ENCODE measurements at places on chromosomes 3 and 15. TPM values are rescaled to one million over a fixed set of nuclear protein-coding genes. Genes with fewer than 3 reads are reported as not detected.

Gene ZNF860
- total RNA-seq, result not detected

Gene PRRT3
- 7.4 TPM for total RNA-seq

Gene EHHADH
- 3.4 TPM for total RNA-seq

Gene SLC12A1
- total RNA-seq, result not detected

Gene MYZAP
- total RNA-seq, result 1.3 TPM

DNA sequence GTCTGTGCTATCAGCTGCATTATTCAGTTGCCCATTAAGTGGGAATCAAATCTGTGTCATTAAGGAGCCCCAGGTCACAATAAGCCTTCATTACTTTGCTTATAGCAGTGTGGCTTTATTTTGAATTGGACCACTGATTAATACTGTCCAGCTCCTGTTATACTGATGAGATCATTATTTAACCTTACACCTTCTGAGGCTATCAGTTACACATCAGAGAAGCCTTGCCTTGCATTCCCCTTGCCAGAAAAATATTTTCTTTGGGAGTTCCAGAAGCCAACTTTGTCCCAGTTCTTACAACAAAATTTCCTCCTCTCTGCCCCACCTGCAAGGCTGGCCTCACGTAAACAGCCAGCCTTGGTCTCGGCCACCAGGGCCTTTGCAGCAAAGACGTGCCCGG, 29.7 kb upstream of the ARNT2 start:
- peaks cover 28% of the 10 kb centered on the region for H3K4me1 ChIP-seq
- no peak for DNase-seq
- H3K4me3 ChIP-seq, result no peak overlapping the region
- no peaks in the 10 kb centered on the region for H3K36me3 ChIP-seq

- DNase-seq, result no peak
- H3K36me3 ChIP-seq, result no peaks in the 10 kb centered on the region
- no peaks in the 10 kb centered on the region for H3K27me3 ChIP-seq
- no peaks in the 10 kb centered on the region for H3K4me1 ChIP-seq
Observed at GRCh38 chr15:97733373-97733772, 227.1 kb upstream of the ARRDC4 start.

DNA sequence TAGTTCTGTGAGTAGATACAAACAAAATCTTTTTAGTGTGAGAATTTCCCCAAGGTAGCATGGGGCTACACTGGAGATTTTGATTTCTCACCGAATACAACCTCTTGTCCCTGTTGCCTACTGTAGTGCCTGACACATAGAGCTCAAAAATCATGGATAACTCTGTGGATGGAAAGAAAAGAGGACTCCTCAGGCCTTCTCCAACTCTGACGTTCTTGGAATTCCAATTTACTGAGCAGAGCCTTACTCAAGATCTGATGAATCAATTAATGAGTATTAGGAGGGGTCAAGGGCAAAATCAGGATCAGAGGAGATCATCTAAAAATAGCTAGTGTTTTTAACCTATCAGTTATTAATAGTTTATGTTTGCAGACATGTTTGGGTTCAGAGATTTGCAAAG, 46.7 kb upstream of the PYDC2 start:
- H3K4me1 ChIP-seq, result no peaks in the 10 kb centered on the region
- no peak overlapping the region for H3K4me3 ChIP-seq
- no peak for DNase-seq
- no peak overlapping the region for H3K27ac ChIP-seq
- H3K36me3 ChIP-seq, result no peaks in the 10 kb centered on the region
- H3K27me3 ChIP-seq, result no peaks in the 10 kb centered on the region

DNA sequence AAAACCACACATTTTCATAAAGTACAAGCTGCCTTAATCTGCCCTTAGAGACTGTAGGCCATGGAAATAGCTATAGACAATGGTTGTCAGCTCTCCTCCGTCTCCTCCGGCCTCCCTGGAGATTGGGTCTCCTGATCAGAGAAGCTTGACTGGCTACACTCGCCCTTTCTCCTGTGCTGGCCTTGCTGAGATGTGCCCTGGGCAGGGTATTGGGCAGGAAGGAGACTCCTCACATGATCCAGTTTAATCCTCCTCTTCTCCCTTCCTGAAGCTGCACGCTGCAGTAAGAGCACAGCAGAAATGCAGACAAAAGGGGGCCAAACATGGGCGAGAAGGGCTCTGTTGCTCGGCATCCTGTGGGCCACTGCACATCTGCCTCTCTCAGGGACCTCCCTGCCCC, at the start of gene SLC24A5:
SLC24A5 (plus strand) TSS at position 246 of the 400 bp plus-strand sequence; CDS start at position 301, 55 bp downstream.
- H3K27ac ChIP-seq, result no peak within 1 kb of the TSS
- H3K4me1 ChIP-seq, result no peaks in the 10 kb centered on the region
- no peaks in the 10 kb centered on the region for H3K27me3 ChIP-seq
- no peak for DNase-seq

DNA sequence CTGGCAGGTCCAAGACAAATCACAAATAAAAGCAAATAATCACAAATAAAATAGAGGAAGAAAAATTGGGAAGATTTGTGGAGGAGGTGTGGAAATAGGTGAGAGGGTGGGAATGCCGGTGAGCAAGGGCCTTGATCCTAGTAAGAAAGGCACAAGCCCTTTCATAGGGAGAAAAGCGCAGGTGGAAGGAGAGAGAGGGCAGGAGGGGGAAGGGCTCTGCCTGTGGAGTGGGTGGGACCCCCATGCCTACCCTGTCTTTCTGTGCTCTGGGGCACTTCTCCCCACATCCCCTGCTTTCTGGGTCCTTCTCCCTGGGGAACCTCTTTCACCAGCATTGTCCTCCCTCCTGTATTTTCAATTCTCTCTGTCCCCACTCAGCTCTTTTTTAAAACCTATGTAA, 711 bp upstream of the TGM5 start:
- no peak overlapping the region for H3K4me3 ChIP-seq
- H3K36me3 ChIP-seq, result no peaks in the 10 kb centered on the region
- no peaks in the 10 kb centered on the region for H3K4me1 ChIP-seq
- H3K27me3 ChIP-seq, result no peaks in the 10 kb centered on the region
- H3K27ac ChIP-seq, result no peak overlapping the region
- DNase-seq, result no peak

DNA sequence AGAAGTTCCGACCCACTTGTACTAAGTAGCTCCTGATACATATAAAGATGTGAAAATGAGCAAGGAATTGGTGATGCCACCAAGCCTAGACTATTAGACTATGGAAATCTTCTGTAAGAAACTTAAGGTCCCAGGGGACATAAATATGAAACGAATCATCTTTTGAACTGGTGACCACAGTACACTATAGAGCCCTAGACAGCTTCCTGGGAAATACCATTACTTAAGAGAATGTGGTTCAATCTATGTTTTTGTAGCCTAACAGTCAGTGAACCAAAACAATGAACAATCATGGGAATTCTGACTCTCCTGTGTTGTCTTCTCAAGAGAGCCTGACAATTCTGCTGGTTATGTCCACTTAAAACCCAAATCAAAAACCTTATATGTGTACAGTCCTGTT, 191.6 kb downstream of the GREM1 start:
- DNase-seq, result no peak
- H3K27me3 ChIP-seq, result no peaks in the 10 kb centered on the region
- H3K4me3 ChIP-seq, result no peak overlapping the region
- H3K36me3 ChIP-seq, result no peaks in the 10 kb centered on the region

GRCh38 chr3:177514611-177515499, 317.6 kb upstream of the TBL1XR1 start:
- no peaks in the 10 kb centered on the region for H3K36me3 ChIP-seq
- no peak overlapping the region for H3K4me3 ChIP-seq
- no peak for DNase-seq
- no peaks in the 10 kb centered on the region for H3K27me3 ChIP-seq
- H3K27ac ChIP-seq, result no peak overlapping the region

DNA sequence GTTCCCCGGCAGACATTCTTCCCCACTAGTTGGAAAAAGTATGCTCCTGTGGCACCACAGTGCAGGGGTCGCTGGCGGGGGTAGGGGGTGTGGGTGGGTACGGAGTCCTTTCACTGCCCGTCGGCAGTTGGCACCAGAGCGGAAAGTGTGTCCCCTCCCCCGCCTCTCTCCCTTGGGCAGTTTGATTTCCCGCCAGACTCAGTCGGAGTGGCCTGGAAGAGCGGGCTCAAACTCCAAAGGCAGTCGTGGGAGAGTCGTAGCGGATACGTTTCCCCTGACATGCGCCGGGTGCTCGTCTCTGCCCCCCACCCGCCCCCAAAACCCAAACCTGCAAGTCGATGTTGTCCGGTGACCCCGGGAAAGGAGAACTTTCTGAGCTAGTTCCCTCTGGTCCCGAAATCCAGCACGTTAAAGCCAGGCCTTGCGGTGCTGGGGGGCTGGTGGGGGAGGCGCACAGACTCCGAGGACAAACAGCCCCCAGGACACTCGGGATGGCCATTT, 4.4 kb upstream of the FOXB1 start:
- H3K4me1 ChIP-seq, result peaks cover 13% of the 10 kb centered on the region
- DNase-seq, result no peak
- no peak overlapping the region for H3K4me3 ChIP-seq
- H3K27ac ChIP-seq, result no peak overlapping the region

DNA sequence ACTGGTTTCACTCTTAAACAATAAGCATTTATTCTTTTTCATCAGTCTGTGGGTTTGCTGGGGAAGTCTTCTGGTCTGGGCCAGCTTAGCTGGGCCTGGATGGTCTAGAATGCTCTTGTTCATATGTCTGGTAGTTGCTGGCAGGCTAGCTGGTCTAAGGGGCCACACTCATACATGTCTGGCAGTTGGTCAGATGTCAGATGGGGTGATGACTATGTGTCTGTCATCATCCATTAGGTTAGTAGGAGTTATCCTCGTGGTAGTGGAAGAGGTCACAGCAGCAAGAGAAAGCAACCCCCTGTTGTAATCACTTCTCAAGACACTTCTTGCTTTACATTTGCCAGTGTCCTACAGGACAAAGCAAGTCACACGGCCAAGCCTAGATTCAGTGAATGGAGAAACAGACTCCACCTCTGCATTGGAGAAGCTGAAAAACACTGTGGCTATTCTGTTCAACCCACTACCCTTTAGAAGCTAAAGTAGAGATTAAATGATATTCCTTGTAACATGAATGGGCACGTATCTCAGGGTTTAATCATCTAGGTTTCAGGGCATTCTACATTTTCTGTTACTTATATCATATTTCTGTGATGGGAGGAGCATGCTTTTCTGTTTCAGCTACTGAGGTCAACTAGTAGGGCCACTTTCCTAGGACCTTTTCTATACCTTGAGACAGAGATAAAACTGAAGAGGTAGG, 5.5 kb upstream of the ARID3B start:
- no peak overlapping the region for H3K27ac ChIP-seq
- DNase-seq, result no peak
- H3K4me1 ChIP-seq, result peaks cover 9% of the 10 kb centered on the region
- H3K27me3 ChIP-seq, result no peaks in the 10 kb centered on the region

GRCh38 chr15:95298729-95299128, 1031.8 kb upstream of the NR2F2 start:
- DNase-seq, result no peak
- peaks cover 4% of the 10 kb centered on the region for H3K4me1 ChIP-seq
- H3K27ac ChIP-seq, result no peak overlapping the region
- no peaks in the 10 kb centered on the region for H3K27me3 ChIP-seq
- H3K36me3 ChIP-seq, result no peaks in the 10 kb centered on the region

DNA sequence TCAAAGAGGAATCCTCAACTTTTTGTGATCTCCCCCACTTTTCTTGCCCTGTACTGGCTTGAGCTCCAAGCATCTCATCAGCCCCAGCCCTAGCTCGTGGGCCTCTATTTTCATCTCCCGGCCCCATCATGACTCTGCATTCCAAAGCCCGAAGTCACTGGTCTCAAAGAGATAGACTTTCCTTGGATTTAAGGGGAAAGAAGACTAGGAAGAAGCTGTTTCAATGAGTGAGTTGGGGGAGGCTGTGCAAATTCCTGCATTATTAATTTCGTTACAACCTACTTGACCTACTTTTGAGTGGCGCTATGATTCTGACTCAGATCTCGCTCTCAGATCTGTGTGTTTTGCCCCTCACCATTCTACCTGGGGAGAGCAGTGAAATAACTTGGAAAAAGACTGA, 266.6 kb upstream of the TBL1XR1 start:
- H3K27ac ChIP-seq, result no peak overlapping the region
- no peak overlapping the region for H3K4me3 ChIP-seq
- no peak for DNase-seq
- H3K27me3 ChIP-seq, result no peaks in the 10 kb centered on the region
- H3K36me3 ChIP-seq, result no peaks in the 10 kb centered on the region

GRCh38 chr3:81713031-81713430, 48.4 kb downstream of the GBE1 start:
- no peak for DNase-seq
- H3K36me3 ChIP-seq, result no peaks in the 10 kb centered on the region
- no peak overlapping the region for H3K27ac ChIP-seq
- no peaks in the 10 kb centered on the region for H3K27me3 ChIP-seq
- no peak overlapping the region for H3K4me3 ChIP-seq
- H3K4me1 ChIP-seq, result peaks cover 20% of the 10 kb centered on the region

DNA sequence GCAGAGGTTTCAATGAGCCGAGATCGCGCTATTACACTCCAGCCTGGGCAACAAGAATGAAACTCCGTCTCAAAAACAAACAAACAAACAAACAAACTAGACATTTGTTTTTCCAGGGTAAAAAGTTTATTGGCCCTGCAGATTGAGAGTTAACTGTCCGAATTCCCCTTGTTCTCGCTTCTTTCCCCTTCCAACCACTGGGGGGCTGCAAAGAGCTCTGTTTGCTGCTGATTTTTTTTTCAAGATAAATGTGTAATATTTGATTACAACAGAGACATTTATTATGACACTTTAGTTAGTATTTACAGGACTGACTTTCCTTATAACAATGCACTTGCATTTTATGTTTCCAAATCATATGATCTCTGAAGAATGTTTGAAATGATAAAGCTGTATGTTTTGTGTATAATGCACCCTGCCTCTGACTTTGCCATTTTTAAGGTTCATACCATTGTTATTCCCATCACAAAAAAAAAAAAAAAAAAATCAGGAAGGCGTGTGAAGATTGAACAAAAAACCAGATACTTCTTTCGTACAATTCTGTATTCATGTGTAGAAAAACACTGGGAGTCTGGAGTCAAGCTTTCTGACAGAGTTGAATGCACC, 2.8 kb downstream of the CLSTN2 start:
- H3K4me1 ChIP-seq, result peaks cover 5% of the 10 kb centered on the region
- H3K36me3 ChIP-seq, result no peaks in the 10 kb centered on the region
- no peak overlapping the region for H3K27ac ChIP-seq
- no peak for DNase-seq

DNA sequence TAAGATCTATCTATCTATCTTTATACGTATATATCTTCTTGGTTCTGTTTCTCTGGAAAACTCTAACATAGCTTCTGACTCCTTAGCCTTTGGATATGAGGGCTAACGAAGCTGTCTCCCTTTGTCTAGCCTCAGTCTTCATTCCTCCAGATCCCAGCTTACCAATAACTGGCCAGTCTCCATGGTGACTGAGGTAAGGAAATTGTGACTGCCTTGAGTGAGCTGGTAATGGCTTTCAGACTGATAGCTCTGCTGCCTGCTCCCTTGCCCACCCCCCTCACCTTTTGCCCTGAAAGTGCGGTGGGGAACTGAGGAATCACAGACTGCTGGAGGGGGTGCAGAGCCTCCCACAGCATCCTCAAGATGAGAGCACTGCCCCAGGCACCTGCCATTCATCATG, 65.8 kb upstream of the ABHD17C start:
- no peaks in the 10 kb centered on the region for H3K27me3 ChIP-seq
- H3K36me3 ChIP-seq, result no peaks in the 10 kb centered on the region
- no peak overlapping the region for H3K4me3 ChIP-seq

Data from gastrocnemius medialis (tissue), 4 donors.